NCI-H2081 treated with DMSO at 0.1 percent for 48 hours (cell line): ENCODE measurements at places on chromosomes 7 and 10.

DNA sequence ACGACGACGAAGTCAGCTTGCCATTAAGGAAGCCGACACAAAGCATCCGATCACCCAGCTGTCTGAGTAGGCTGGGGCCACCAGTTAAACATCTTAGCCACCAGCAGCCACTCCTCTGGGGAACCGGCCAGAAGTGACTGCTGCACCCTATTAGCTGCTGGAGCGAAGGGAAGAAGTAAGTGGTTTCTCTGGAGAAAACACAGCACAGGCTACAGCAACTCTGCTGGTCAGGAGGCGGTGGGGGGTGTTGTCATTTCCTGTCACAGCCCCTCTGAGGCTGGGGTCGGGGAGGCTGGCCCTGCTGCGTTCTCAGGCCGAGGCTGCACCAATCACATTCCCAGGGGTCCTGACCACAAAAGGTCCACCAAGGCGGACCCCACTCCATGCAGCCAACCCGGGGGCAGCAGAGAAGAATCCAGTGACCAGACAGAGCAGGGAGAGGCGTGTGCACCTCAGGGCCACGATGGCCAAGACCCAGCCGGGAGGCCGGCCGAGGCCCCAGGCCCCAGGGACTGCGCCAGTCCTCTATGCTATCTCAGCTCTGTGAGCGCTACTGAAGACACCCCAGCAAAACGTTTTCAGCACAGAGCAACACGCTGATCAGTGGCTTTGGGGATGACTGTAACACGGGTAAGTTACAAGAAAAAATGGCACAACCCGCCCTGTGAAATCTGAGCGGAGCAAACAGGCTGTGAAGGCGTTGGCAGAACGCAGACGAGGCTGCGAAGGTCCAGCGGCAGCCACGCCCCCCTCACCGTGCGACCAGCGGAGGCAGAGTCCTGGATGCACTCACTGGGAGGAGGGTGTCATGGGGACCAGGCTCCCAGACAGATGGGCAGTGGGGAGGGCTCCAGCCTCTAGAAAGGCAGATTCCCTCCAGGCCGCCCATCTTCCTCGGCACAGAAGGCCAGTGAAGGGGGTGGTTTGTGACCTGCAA lies 24.8 kb downstream of the STK32C start:
- no peak for DNase-seq

- no peak for DNase-seq
Observed at GRCh38 chr10:61439058-61439609, 14.0 kb downstream of the TMEM26 start.

- DNase-seq = no peak
Observed at GRCh38 chr10:86698207-86698940, 30.1 kb downstream of the LDB3 start.

DNA sequence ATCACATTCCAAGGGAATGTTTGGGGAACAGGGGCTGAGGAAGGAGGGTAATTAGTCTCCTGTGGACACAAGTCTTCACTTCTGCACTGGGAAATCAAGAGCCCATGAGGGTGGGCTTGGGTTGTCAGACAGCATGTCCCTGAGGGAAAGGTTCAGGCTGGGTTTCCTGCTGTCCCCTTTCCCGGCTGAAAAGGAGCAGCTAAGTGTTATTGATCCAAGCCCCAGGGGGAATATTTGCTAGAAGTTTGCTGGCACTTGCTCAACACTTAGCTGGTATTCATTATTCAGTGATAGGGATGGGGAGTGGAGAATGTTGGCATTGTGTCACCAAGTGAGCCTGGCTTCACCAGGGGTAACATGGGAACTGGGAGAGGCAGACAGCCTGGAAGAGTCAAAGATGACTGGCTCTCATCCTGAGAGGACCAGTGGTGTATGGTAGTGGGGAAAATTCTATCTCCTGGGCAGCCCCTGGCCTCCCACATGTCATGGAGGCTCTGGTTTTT lies 344.4 kb upstream of the PODXL start:
- DNase-seq = no peak

- no peak for DNase-seq
Observed at GRCh38 chr7:27890205-27890849, 150.4 kb downstream of the TAX1BP1 start.

DNA sequence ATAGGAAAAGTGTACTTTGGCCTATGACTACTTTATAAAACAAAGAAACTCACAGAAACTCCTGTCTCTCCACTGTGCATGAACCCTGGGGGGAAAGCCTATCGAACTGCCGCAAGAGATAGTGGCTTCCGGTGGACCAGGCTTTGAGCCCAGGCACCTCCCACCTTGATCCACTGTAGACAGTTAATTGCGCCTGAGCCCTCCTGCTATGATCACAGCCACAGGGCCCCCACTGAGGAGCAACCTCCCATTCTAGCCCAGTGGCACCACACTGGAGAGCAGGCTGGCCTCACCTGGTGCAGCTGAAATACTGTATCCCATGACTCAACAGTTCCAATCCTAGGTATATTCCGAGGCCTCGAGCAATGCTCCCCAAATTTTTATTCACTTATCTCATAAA lies 98.8 kb downstream of the COBL start:
- DNase-seq = no peak

- DNase-seq = no peak
Observed at GRCh38 chr7:159042103-159042502, 102.6 kb downstream of the VIPR2 start.

DNA sequence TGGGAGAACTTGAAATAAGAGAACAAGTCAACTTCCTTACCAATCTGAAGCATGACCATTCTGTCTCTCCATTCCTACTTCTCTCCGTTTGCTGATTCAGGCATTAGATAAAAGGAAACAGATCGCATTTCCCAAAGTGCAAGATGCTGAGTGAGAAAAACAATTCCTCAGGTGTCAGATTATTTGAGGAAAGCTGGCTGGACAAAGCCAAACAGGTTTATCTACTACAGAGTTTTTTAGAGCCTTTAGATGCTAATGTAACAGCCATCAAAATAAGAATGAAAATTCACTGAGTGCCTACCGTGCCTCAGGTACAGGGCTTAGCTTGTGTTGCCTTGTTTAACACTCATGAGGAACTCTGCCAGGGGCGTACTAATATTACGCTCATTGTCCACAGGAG lies 135.9 kb upstream of the MBL2 start:
- DNase-seq = no peak

GRCh38 chr7:70389531-70390151 lies 742.3 kb upstream of the GALNT17 start:
- DNase-seq = no peak

- no peak for DNase-seq
Observed at GRCh38 chr10:50393784-50394467, 142.6 kb upstream of the ASAH2 start.

DNA sequence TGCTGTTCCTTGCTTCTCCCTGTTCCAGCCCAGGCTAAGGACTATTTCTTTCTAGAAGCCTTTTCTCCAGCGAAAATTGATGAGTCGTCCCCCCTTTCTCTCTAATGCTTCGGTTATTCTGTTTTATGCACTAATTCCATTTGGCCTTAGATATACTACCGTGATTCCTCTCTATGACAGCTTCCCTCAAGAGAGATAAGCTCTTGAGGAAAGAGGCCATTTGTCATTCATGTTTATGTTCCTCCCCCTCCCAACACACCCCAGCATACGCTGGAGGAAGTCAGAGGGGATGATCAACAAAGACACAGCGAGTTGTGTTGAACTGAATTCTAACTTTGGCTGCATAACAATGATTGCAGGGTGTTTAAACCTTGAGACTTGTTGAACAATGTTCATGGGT lies 198.8 kb downstream of the BMPER start:
- no peak for DNase-seq

DNA sequence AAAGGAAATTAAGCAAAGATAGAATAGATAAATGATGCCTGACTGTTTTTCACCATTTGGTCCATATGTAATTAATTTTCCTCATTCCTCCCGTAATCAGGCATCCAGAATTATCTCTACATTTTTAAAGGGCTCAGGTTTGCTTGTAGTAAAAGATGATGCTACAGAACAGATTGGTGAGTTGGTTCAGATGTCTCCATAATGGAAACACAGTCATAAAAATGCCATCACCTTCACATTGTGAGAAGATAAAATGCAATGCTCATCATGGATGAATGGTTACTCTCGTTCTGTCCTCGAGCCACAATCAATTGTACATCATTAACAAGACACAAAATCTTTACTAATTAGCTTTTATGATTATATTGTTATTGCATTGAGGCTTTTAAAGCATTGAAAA lies 64.9 kb upstream of the CELF2 start:
- DNase-seq = no peak
